Caki2 (cell line): ENCODE measurements at places on chromosomes 1 and 21. TPM values are rescaled to one million over a fixed set of nuclear protein-coding genes. Genes with fewer than 3 reads are reported as not detected.
A peak's percentile ranks its signal among the peaks of the same experiment; 100 is the strongest.

DNA sequence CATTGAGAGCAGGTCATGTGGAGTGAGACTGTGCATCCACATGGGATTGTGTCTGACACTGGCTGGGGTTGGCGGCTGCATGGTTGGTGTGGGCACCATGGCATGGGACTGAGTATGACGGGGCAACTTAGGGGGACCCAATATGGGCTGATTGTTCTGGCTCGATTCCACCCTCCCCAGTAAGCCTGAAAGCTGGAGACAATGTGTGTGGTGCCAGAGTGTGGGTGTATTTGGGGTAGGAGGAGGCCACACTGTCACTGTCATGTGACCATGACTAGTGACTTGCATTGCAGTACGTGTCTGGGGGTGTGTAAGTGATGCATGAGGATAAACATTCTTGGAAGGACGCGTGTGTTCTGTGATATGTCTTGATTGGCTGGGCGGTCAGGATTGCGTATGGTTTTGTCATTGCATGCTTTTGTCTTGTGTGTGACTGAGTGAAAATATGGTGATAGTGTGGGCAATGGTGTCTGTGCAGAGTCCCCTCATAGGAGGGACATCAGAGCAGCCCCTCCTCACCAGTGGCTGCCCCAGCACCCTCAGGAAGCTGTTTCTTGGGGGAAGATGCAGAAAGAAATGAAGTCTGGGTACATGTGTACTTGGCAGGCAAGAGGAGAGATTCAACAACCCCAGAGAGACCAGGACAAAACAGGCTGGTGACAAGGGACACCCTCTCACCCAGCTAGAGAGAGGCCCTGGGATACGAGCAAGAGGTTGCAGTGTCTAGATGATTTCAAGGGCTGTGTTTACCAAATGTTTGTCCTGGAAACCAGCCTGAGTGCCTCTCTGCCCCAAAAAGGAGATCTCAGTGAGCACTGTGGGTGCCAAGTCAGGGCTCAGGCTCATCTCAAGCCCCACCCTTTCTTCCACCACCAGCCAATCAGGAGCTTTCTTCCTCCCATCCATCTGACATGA, 36.3 kb downstream of the SDC3 start:
- DNase-seq, result peak; percentile 32

KCNAB2 gene
- 2.0 and 6.6 TPM in 2 replicates for total RNA-seq

LRRC3 gene
- total RNA-seq, result not detected in 2 replicates

EPHA8 gene
- total RNA-seq, result not detected in 2 replicates

DNA sequence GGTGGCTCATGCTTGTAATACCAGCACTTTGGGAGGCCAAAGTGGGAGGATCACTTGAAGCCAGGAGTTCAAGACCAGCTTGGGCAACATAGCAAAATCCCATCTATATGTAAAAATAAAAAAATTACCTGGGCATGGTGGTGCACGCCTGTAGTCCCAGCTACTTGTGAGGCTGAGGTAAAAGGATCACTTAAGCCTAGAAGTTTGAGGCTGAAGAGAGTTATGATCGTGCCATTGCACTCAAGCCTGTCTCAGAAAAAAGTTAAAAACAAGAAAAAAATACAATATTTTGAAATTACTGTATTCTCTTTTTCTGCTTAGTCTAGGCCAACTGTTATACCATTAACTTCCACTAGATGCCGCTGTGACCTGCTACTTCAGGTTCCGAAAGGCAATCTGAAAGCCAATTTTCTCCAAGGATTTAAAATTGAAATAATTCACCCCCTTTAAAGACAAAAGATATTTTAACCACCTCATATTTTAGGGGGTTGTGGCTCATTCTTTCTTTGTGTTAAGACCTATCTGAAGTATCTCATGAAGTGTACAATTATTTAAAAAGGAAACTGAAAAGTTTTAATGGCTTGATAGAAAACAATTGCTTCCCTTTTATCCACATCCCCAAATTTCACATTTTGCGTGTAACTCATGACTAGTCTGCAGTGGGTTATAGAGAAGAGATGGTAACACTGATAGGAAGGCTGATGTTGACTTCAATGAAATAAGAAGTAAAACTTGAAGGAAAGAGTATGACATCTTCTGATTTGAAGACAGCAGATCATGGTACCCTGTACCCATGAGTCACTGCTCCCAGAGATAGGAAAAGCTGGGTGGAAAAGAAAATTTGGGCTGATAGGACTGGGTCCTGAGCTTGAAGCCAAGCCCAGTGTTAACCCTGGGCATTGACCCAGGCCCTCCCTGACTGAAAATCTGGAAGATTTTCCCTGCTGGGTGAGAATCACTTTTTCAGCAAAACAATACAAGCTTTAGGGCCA, 24.4 kb upstream of the CLDN14 start:
- peak; percentile 25 for DNase-seq

DNA sequence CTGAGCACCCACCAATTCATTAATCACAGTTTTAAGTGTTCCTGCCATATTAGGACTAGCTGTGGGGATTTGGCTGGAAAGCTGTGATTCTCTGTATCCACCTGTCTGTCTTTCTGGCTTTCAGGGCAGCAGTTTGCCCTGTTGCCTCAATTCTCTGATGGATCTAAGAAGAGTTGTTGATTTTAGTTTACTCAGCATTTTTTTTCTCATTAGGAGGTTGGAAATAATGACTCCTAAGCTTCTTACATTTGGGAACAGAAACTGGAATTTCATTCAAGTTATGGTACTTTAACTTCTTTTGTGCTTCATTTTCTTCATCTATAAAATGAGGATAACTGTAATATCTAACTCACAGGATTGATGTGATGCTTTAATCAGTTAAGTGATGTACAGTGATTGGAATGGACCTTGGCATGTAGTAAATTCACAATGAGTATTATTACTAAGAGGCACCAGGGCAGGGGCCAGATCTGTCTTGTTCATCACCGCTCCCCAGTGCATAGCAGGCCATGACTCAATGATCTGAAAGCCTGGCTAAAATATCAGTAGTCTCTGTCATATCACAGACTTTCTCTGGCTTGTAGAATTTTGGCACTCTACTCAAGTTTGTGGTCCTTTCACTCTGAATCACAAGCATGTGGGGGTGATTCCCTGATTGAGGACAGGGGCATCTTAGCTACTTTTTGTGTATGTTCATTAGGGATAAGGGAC, 51.4 kb upstream of the GREM2 start:
- DNase-seq, result no peak

- DNase-seq, result peak; percentile 82
Observed at GRCh38 chr1:245765230-245766000, 610.6 kb downstream of the KIF26B start.
